AG08396 (cell line): ENCODE measurements at places on chromosomes 12 and 14.

DNA sequence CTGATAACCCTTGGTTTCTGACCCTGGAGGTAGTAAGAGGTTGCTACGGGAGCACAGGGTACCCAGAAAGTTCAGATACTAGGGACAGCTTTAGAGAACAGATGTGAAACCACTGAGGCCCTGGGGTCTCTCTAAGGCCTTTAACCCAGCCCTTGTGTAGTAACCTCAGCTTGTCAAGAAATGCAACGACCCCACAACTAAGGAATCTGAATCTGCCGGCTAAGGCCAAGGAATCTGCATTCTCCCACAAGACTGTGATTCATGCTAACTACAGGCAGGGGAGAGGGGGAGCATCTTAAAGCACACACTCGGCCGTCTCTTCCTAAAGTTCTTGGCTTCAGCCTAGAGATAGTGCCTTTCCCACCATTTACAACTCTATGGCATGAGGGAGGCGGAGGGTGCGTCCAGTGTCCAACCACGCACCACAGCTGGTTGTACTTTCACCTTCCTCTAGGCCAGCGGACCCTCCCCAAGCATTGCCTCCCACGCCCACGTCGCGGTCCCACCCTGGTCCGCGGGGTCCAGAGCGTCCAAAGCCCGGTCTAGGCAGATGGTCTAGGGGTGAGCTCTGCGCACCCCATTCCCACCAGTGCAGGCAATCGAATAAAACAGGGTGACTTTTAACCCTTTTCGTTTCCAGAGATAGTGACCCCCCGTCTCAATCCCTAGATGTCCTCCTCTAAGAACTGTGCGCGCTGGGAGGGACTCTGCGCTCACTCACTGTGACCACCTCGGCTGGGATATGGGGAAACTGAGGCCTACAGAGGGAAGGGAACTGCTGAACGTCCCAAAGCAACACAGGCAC is 735 bp upstream of the VASH1 start:
- no peak for DNase-seq

GRCh38 chr12:27272373-27273028 is 28.4 kb downstream of the STK38L start:
- DNase-seq, result no peak

DNA sequence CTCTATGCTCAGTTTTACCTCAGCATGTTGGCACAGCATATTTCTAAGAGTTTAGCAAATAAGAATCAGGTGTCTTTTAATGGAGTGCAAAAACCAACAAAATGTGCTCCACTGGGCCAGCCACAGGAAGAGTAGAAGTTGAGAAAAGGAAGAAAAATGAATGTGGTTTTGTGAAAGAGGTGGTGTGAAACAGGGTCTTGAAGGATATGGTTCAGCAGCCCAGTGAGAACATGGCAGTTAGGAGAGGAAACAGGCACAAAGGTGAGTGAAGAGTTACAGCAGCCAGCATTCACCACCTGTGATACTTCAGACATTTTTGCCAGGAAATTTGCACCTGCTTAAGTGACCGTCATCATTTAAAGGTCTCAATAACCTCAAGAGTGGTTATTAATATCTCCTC is 2.4 kb downstream of the STAB2 start:
- DNase-seq, result no peak

GRCh38 chr12:93901739-93902138 is 224.6 kb downstream of the CRADD start:
- DNase-seq, result no peak

GRCh38 chr12:45014396-45014795 is 36.5 kb downstream of the DBX2 start:
- DNase-seq, result no peak

DNA sequence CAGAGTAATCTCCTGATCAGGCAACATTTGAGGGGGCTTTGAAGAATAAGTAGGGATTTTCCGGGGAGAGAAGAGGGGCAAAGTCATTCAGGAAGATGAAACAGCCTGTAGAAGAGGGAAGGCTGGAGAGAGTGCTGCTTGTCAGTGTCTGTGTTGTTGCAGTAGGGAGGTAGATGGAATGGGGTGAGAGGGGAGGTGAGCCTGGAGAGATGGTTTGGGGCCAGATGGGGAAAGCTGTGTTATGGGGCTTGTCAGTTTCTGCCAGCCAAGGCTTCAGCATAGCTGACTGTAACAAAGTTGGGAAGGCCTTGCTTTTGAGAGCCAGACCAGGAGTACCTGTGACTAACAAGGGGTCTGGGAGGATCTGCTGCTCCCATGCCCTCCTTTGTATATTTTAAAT is 18.0 kb downstream of the BICD1 start:
- DNase-seq, result no peak
